ENCODE measurements at places on chromosomes 3 and 15.

DNA sequence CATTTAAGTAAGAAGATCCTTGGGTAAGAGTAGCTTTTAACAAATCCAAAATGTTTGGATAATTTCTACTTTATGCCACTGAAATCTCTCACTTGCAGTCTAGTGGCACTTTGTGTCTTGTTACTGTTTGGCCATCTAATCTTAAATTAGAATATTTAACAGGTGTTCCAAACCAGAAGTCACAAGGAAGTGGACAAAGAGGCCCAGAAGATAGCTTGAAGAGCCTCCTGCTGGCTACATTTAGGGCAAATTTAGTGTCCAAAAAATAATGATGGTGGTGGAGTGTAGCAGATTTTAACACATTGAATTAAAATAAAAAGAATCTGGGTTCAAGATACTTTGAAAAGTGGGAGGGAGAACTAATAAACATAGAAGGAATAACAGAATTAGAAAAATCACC lies 172.2 kb downstream of the GHSR start:
- no peak for DNase-seq

- DNase-seq, result no peak
Measured at GRCh38 chr3:110062716-110063115, 725.4 kb upstream of the DPPA4 start.

- no peak for DNase-seq
Measured at GRCh38 chr3:128556907-128557306, 63.9 kb upstream of the GATA2 start.

DNA sequence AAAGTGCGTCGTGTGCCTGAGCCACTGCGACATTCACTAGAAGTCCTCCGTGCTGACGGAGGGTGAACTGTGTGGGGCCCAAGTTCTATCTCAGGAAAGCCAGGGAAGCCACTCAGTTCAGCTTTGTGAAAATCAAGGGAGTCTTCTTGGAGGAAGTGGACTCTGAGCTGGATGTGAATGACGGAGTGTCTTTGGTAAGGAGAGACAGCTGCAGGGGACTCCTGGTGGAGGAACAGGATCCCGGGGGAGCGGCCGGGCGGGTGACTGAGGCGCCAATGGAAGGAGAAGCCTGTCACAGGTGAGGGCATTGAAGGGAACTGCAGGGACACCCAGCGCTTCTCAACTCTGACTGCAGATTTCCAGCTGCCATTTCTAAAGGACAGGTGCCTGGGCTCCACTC lies 75.6 kb downstream of the APBA2 start:
- DNase-seq, result no peak

DNA sequence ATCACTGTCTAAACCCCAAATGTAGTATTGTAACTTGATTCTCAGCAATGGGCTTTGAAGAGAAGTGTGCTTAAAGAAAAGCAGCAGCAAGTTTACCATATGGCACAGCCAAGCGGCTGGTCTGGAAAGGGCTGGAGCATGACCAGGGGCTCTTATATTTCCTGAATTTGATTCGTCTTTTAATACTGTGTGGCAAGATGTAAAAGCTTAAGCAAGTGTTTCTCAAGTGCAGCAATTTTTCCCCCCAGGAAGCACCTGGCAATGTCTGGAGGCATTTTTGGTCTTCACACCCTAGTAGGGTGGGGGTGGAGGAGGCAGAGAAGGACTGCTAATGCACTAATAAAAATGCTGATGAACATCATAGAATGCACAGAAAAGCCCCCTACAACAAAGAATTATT lies 397.9 kb downstream of the NTRK3 start:
- no peak for DNase-seq

GRCh38 chr3:49343163-49343562 lies 3.3 kb upstream of the USP4 start:
- DNase-seq, result no peak

DNA sequence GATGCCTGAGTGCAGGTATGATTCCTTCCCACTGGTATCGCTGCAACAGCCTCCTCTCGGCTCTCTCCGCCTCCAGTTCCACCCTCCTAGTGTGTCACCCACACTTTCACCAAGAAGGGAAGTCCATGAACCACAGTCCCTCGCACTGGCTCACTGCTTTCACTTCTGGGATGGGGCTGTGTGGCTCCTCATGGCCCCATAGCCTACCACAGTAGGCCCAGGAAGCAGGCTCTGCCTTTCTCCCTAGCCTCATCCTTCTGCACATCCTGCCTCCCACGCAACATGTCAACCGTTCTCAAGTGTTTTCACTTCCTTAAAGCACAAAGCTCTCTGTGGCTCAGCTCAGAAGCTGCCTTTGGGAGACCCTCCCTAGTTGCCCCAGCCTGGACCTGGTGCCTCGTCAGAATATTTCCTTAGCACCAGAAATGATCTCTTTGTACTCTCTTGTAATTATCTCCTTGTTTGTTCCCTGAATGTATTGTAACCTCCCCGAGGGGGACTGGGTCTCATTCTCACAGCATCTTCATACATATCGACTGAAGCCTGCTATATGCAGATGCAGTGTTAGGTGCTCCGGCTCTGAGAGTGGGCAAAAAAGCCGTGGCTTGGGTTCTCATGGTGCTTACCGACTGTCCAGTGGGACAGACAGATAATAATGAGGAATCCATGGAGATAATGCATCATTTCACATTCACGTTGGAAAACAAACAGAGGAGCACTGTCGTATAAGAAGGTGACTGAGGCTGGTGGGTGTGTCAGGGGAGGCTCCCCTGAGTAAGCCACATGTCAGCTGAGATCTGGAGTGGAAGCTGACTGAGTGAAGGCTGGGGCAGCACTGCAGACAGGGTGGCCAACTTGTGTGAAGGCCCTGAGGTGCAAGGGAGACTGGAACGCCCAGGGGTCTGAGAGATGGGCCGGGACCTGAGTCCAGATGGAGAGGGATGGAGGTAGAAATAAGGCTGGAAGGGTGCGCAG lies 107.1 kb downstream of the DGKG start:
- no peak for DNase-seq

DNA sequence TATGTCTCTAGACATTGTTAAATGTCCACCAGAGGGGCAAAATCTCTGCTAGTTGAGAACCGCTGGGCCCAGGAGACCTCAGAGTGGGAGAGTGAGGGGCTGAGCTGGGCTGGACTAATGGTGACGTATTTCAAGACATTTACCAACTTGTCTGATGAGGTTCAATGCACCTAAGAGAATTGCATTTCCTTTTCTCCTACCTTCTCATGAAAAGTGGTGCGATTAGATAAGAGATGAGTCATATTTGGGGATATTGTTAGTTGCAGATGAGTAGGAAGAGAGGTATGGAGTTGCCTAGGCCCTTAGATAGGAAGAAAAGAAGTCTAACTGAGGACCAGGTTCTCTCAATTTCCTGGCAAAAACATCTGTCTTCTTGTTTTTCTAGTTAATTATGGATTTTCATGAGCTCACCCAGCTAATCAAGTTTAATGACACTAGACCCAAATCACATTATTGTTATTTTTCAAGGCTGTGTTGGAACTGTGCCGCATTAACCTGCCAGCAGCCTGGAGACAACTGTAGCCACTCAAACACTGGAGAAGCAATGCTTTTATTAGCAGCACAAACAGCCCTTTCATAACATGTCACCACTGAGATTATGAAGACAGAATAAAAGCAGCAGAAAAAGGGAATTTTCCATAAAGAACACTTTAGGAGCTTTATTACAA lies 144.2 kb downstream of the PDCD6IP start:
- no peak for DNase-seq

DNA sequence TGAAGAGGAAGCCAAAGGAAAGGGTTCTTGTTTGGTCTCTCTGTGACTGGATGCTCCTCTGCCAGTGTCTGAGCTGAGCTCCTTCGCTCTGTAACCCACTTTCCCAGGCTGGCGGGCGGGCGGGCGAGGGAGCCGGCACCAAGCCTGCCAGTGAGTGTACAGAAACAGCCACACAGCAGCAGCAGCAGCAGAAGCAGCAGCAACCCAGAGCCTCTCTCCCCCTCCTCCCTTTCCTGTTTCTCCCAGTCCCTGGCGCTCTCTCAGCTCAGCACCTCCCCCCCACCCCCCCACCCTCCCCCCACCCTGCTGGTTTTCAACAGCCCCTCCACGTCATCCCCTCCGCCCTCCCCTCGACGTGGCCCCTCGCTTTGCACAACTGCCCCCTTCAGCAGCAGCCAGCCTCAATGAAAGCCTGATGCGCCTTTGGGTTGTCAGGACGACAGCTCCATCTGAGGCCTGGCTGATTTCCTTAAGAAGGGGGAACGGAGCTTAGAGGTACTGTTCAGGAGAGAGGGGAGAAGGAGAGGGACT lies at the start of gene LSAMP:
Gene LSAMP, minus strand, starts transcription at position 177 of the 531 bp plus-strand sequence.
- no peak for DNase-seq

DNA sequence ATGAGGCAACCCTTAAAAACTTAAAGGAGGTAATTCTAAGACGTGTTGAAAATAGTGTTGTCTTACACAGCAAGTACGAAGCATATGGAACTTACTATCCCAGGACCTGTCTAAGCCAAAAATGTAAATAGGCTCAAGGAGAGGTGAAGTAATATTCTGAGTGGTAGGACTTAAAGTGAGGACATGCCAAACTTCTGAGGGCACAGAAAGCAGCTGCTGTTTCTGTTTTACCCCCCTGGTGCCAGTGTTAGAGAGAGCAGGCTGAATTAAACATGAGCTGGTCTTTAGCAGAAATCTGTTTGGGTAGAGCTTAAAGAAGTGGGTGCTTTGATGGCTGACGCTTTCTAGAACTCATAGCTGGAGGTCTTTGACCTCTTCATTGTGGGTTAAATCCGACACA lies 149.7 kb upstream of the NPHP3 start:
- DNase-seq, result no peak

GRCh38 chr3:189272500-189273119 lies 100.8 kb downstream of the TPRG1 start:
- no peak for DNase-seq

- DNase-seq, result no peak
Measured at GRCh38 chr3:53804697-53805462, 41.3 kb downstream of the CHDH start.

DNA sequence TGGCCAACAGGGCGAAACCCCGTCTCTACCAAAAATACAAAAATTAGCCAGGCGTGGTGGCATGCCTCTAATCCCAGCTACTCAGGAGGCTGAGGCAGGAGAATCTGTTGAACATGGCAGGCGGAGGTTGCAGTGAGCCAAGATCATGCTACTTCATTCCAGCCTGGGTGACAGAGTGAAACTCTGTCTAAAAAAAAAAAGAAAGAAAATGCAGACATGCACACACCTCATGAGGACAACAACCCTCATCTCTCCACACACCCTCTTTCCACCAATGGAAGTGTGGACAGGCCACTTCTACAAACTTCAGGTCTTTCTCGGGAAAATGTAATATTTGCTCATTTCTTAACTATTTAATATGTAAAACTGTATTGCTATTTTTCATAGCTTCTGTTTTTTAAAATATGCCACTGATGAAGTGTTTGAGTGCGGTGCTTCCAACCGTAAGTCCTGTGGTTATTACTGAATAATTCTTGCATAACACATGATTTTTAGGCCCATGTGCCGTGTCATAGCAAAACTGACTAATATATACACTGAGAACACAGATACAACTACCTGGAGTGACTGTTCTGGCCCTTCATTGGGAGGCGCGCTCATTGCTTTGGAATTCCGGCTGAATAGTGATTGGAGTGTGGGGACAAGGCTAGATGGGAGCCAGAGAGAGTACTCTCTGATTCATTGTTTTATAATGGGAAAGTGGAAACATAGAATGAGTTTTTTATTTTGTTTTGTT lies 23.1 kb downstream of the LRRC31 start:
- DNase-seq, result no peak

DNA sequence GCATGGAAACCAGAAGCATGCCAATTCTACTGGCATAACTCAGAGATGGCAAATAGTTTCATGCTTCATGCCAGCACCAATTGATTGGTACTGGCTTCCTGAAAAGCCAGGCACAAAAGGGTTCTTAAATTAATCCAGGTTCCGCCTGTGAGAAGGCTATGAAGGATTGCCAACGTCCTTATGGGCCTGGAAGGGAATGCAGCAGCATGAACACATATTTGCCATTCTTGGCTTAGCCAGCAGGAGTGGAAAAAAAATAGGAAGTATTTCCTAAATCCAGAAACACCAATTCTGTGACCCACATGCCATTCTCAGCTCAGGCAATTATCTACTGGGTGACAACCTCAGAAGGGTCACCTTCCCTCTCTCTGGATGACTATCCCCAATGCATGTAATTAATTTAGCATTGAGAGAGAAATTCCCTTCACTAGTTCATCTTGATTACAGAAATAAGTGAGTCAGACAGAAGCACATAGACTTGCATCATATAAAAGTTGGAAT lies 36.0 kb downstream of the ADAMTS9 start:
- DNase-seq, result no peak

DNA sequence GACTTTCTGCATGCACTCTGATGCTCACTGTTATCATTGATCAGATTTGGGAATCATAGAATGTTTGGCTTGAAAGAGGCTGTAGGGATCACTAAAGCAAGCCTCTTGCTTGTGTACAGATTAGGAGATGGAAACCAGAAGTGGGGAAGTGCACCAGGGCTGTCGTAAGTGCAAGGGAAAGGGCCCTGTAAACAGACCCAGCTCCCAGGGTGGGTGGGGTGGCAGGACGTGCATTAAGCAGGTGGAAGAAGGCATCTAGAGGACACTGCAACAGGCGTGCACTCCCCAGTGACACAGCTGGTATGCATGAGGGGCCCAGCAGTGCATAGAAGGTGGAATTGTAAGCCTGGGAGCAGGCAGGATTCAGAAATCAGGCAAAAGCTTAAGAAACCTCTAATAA lies 58.0 kb upstream of the SLC7A14 start:
- DNase-seq, result no peak
